Activated T-helper 17 cell treated with anti-CD3 and anti-CD28 coated beads, Interleukin-2, amount 50 U/mL, for 72 hours (primary cell): ENCODE measurements at places on chromosomes 16 and 17.

DNA sequence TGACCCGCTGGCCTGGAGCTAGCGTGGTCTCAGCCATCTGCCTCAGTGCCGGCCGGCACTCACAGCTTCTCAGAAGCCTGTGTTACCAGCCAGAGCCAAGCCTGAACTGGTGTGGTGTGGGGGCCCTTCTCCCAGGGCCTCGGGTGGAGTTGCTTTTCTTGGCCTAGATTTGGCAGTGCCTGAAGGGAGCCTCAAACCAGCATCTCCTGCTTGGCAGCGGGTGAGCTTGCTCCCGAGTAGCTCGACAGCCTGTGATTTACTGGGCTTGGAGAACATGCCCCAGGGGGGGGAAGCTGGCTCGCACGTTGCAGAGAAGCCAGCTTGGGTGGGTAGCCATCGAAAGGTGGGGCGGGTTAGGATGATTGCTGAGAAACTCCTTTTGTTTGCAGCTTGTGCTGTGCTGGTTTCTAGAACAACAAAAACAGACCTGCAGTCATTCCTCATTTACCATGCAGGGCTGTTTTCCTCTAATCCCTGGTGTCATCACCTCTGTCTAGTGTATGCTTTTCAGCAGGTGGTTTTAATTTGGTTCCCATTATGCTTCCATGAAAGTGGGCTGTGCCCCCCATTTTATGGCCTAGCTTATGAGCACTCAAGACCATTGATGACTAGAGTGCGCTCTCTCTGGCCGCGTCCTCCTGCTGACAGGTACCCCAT is 42.2 kb downstream of the TBCD start:
- no peak for ATAC-seq

- ATAC-seq = no peak
Observed at GRCh38 chr17:72382971-72383722, 262.3 kb downstream of the SOX9 start.

DNA sequence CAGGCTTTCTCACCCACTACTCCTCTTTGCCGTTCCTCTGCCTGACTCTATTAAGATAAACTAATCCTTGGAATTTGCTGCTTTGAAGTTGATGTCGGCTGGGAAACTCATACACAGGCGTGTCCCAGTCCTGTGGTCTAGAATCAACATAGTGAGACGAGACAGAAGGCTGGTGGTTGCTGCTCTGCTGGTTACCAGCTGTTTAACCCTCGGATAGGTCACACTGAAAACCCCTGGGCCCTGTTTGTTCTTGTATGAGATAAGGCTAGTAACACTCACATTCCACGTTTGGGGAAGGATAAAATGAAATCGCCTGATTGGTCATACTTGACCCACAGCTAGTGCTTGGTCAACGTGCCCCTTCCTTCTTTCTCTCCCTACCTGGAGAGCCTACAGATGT is 517.0 kb downstream of the CDH13 start:
- no peak for ATAC-seq

DNA sequence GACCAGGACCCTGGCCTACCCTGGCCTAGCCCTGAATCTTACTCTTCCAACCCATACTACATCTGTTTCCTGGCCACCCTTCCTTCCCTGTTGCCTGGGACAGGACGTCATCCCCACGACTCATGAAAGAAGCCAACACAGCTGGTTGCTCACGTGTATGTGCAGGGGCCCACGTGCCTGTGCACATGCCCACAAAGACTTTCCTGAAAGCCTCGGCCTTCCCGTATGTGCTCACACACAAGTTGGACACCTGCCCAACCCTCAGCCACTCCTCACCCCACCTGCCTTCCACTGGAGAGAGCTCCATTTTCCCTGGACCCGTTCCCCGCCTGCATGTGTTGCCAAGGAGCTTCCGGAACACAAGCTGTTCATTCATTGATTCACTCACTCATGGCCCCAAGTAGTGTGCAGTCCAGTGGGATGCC is 7.0 kb downstream of the PLXDC1 start:
- no peak for ATAC-seq

DNA sequence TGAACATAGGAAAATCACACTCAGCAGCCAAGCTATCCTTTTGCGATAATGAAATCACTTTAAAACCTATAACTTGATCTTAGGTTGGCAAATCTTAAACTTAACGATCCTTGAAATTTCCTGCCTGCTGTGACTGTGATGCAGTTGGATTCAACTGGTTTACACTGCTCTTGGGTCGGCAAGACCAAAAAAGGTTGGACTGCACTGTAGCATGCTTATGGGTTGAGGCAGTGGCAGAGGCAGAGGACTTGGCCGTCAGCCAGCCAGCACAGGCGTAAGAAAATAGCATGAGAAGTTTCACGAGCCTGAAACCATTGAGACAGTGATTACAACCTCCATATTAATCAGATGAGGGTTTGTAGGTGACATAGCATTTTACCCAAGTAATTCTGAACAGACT is 21.4 kb downstream of the WSB1 start:
- ATAC-seq = no peak

DNA sequence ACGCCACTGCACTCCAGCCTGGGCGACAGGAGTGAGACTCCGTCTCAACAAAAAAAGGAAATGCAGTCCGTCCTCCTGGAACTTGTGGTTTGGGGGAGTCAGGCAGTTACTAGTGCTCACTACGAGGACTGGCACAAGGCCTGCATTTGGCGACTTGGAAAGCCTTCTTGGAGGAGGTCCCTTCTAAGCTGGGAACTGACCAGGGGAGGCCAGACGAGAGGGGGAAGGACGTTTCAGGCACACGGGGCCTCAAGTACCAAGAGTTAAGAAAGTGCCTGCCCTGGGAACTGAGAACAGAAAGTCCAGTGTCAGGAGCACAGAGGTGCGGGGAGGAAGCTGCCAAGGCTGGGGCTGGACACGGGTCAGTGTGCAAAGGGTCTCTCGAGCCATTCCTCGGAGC is 89.9 kb downstream of the ABR start:
- ATAC-seq = no peak

DNA sequence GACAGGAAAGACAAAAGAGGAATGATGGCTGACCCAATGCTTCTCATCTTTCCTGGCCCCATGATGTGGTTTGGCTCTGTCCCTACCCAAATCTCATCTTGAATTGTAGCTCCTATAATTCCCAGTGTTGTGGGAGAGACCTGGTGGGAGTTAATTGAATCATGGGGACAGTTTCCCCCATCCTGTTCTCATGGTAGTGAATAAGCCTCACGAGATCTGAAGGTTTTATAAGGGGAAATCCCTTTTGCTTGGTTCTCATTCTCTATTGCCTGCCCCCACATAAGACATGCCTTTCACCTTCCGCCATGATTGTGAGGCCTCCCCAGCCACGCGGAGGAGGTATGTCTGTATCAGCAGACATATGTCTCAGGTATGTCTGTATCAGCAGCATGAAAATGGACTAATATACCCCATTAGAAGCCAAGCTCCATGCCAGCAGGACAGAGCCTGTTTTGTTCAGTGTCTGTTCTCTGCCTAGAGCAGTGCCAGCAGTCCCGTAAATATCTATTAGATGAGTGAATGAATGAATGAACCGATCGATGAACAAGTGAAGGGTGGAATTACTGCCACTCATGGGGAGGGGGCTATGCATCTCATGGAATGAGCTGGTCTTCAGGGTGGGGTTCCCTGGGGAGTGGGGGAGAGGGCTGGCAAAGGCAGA is 304.4 kb downstream of the SOX9 start:
- ATAC-seq = no peak

GRCh38 chr16:53503991-53504663 is 1.1 kb upstream of the AKTIP start:
- ATAC-seq = no peak

GRCh38 chr16:23286131-23286532 is 16.0 kb upstream of the SCNN1B start:
- peak; percentile 55 for ATAC-seq

GRCh38 chr16:22624038-22624799 is 113.5 kb downstream of the NPIPB5 start:
- no peak for ATAC-seq
